Kasumi-1 (cell line): ENCODE measurements at places on chromosomes 1 and 21.
A peak's percentile ranks its signal among the peaks of the same experiment; 100 is the strongest.

GRCh38 chr1:202531472-202531811, 178.8 kb downstream of the SYT2 start:
- DNase-seq, result no peak

GRCh38 chr1:22080191-22080590, 27.7 kb downstream of the CDC42 start:
- peak; percentile 49 for DNase-seq

DNA sequence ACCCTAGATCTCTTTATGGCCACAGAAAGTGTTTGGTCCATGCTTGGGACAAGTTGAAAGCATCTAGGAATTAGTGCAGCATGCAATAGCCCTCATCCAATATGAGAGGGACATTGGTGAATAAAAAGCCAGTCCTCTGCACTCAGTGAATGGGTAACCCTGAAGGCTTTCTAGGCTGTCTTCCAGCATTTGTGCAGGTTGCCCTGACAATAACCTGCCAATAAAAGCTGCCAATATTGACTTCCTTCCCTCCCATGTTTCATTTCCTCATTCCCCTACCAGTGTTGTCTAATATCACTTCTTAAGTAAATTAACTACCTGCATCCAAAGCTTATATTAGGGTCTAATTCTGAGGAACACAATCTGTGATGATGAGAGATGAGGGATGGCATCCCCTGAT, 563.6 kb upstream of the NEGR1 start:
- DNase-seq, result no peak

DNA sequence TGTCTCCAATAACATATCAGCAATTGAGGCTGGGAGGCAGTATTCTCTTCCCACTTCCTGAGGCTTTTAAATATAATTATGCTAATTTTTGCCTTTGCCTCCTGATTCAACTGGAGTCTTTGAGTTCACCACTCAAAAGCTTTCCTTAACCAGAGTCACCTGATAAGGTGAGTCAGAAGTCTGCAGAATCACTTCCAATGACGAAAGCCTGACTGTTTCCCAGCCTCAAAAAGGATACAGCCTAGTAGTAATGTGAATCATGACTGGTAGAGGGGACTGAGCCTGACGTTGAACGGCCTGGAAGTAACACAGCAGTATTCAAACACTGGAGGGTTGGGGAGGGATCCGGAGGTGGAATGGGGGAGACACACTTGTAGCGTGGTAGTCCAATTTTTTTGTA, 10.4 kb upstream of the MRPL9 start:
- no peak for DNase-seq

DNA sequence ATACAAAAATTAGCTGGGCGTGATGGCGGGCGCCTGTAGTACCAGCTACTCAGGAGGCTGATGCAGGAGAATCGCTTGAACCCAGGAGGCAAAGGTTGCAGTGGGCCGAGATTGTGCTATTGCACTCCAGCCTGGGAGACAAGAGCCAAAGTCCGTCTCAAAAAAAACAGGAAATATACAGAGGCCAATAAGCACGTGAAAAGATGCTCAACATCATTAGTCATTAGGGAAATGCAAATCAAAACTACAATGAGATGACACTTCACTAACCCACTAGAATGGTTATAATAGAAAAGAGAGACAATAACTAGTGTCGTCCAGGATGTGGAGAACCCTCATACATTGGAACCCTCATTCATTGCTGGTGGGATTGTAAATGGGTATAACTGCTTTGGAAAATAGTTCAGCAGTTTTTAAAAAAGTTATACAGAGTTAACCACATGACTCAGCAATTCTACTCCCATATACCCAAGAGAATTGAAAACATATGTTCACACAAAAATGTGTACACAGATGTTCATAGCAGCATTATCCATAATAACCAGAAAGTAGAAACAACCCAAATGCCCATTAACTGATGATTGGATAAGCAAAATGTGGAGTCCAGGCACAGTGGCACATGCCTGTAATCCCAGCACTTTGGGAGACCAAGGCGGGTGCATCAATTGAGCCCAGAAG, 6.4 kb upstream of the E2F2 start:
- no peak for DNase-seq

GRCh38 chr1:119758584-119758983, 10.1 kb downstream of the HMGCS2 start:
- no peak for DNase-seq

- peak; percentile 48 for DNase-seq
These were observed 28.5 kb downstream of the NIBAN1 start for GRCh38 chr1:184945678-184946412.

DNA sequence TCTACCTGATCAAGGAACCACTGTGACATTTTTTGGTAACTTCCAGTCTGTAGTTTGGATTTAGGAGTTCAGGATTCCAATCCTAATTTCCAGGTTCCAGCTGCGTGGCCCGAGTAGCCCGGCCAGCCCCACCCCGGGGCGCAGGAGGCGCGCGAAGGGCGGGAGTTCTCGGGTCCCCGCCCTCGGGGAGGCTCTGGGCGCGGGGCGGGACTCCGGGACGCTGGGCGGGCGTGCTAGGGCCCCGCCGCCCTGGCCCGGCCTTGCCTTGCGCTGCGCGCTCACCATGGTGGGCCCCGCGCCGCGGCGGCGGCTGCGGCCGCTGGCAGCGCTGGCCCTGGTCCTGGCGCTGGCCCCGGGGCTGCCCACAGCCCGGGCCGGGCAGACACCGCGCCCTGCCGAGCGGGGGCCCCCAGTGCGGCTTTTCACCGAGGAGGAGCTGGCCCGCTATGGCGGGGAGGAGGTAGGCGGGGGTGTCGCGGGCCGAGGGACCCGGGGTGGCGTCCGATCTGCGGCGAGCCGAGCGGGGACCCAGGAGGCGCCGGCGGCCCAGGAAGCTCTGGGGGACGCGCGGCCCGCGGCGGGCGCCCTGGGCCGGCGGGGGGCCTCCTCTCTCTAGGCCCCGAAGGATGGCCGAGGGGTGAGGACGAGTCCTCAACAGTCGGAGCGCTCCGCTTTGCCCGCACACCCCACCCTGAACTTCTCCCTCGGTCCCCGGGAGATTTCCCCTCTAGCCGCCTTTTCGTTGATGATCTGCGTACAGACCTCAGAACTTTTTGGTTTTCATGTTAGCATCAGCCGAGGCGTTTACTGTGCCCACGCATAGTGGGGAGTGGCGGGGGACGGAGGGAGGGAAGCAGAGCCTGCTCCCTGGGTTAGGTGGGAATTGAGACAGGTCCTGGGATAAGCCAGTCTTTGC, at the start of gene NENF:
Gene NENF (plus strand): TSS at position 260 of the 916 bp plus-strand sequence. CDS start 24 bp downstream, at position 284.
- peak; percentile 77 for DNase-seq

- peak; percentile 40 for DNase-seq
These were observed 50.5 kb upstream of the PRRC2C start for GRCh38 chr1:171434717-171435346.

GRCh38 chr1:93504247-93505033, 56.5 kb downstream of the FNBP1L start:
- DNase-seq, result no peak

DNA sequence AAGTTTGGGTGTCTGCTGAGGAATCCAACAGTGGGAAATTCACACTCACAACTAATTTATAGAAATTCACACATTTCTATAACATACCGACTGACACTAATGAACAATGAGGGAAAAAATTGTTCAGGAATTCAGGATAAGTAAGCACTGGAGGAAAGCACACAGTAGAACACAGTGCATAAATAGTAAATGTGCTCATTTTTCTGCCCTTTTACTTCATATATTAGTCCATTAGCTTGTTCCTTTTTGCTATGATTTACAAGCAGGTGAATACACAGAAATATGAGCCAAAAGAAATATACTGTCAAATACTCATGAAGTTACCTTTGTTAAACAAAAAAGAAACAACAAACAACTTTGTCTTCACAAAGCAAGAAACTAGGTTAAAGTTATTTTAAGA, 11.3 kb downstream of the NRIP1 start:
- DNase-seq, result no peak

- DNase-seq, result no peak
These were observed 231.1 kb downstream of the PBX1 start for GRCh38 chr1:164790081-164790480.

- peak; percentile 97 for DNase-seq
These were observed 21.8 kb downstream of the TRPM2 start for GRCh38 chr21:44375281-44375651.

DNA sequence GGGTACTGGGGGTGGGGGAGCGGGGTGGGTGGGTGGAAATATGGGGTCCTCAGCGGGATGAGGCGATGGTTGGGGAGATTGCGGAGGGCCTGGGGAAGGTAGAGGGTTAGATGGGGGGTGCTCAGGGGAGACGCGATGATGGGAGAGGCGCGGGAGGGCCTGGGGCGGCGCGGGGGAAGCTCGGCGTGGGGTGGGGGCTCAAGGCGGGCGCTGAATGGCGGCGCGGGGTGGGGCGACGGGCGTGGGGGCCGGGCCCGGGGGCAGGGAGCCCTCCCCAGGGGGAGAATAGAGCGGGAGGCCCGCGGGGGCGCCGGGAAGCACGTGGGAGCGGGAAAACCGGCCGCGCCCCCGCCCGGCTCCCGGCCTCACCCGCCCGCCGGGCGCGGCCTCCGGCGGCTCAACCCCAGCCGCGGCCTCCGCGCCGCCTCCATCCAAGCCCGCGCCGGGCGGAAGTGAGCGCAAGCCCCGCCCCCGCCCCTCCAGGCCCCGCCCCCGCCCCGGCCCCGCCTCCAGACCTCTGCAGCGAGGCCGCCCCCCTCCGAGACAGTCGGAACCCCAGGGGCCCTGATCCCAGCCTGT, at the start of gene FAAP20:
Gene FAAP20 (minus strand): TSS at position 454 of the 579 bp plus-strand sequence. CDS start 23 bp downstream, at position 431.
- peak; percentile 24 for DNase-seq

- DNase-seq, result no peak
These were observed 7.4 kb downstream of the LRRC53 start for GRCh38 chr1:74504933-74505512.

- no peak for DNase-seq
These were observed 186.6 kb downstream of the NTNG1 start for GRCh38 chr1:107327446-107327845.

DNA sequence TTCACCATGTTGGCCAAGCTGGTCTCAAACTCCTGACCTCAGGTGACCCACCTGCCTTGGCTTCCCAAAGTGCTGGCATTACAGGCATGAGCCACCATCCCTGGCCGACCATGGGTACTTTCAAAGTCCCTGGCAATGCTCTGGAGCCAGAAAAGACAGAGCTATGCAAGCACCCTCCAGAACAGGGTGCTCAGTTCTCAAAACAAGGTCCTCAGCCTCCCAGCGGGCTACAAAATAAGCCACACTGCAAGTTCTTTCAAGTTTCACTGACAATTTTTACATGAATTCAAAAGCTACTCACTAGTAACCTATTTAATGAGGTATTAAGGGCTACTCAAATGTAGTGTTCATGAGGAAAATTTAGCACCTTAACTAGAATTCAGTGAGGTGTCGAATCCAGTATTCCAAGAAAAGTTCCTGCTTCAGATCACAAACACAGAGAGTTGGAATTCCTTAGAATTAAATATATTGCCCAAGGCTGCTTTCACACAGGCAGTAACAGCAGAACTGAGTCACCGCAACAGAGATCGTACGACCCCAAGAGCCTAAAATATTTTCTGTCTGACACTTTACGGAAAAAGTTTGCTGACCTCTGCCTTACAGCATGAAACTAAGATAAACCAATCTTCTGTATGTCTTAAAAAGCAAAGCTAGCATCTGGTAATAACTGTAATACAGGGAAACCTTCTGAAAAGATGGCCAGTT, 60.7 kb downstream of the HSF2BP start:
- DNase-seq, result no peak
